ENCODE measurements at places on chromosomes 6 and 20. TPM values are rescaled to one million over a fixed set of nuclear protein-coding genes. Genes with fewer than 3 reads are reported as not detected.

The ABHD12 gene
- 103 TPM for total RNA-seq

The ULBP2 gene
- total RNA-seq: 24.0 TPM

DNA sequence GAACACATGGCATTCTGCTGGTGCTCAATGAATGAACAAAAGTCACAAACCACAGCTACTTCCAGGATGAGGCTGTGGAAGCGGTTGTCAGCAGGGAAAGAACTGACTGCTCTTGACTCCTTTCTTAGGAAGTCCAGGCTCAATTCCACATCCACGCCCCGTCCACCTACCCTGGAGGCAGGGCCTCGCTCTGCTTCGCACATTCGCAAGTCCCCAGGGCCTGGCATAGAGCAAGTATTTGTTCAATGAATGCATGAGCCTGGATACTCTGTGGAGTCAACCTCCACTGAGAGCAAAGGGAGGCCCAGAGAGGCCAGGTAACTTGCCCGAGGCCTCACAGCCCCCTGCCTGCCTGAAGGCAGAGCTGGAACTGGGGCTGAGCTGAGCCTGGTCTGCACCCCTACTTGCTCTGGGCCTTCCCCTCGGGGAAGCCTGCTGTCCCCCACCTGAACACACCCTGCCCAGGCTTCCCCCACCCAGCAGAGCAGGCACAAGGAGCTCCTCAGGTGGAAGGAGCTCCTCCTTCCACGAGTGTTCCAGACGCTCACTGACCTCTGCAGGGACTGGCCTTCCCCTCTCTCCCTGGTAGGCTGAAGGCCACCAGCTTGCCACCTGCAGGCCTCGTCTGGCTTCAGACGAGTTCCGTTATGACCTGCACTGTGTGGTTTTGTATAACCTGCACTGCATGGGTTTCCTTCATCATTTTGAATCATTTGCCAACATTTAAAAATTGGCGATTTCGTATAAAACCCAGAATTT is 119.3 kb upstream of the PTPN1 start:
- DNase-seq: no peak

DNA sequence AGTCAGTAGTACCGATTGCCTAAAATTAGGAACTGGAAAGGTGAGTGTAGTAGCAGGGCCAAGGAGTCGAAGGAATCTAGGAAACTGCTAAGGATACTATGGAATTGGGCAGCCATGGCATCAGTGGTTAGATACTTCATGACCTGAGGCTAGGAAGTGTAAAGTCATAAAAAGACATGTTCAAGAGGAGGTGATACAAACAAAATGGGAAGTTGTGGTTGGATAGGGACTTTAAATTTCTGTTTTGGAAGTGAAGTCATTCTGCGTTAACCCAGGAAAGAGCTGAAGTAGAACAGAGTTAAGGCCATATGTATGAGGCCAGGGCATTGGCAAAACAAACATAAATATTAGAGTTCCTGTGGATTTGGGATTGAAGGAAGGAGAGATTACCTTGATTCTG is 88.6 kb upstream of the TMEM181 start:
- no peak for DNase-seq

- peak; percentile 58 for DNase-seq
Measured at GRCh38 chr20:32457479-32457986, 99.4 kb downstream of the ASXL1 start.

- no peak for DNase-seq
Measured at GRCh38 chr20:2093159-2093781, 8.4 kb upstream of the STK35 start.

DNA sequence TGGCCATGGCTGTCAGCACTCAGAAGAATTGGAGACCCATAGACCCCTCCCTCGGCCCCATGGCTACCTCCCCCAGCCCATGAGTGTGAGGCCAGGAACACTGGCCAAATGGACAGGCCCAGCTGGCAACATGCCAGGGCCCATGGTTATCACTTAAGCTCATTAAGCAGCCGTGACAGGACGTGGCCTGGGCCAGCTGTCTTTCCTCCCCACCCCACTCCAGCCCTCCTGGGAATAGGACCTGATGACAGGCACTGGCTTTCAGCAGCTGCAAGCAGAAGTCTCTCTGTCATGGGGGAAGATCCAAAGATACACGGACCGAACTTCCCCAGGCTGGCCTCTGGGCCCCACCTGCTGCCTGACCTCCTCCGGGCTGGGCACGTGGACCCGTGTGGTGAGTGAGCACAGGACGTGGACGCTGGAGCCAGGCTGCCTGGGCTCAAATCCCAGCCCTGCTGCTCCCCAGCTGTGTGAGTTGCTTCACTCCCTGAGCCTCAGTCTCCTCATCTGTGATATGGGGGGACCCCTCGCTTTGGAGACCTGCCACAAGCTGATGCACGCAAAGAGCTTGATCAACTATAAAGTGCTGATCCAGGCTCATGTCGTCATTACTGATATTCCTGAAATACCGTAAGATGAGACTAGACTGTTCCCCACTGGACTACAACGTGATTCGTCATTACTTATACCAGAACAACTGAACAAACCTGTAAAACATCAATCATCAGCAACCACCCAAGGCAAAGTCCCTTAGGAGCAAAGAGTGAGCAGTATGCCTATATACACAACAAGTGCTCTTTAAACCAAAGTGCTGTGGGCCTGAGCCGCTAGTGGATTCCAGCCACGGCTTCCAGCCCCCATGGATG is 22.0 kb upstream of the VSTM2L start:
- DNase-seq: no peak

DNA sequence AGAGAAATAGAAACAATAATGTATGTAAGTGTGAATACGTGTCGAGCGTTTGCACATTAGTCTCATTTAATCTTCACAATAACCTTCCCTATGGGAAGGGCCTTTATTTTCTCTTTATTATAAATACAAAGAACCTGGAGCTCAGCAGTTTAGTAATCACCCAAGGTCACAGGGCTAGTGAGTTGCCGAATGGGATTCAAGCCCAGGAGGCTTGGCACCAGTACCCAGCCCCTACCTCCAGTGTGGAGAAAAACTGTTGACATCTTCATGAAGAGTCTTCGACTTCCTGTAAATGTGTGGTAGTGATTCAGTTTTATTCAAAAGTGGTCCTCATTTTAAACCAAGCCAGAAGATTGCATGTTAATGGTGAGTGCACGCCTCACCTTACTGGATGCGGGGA is 162.8 kb downstream of the SCML4 start:
- no peak for DNase-seq

DNA sequence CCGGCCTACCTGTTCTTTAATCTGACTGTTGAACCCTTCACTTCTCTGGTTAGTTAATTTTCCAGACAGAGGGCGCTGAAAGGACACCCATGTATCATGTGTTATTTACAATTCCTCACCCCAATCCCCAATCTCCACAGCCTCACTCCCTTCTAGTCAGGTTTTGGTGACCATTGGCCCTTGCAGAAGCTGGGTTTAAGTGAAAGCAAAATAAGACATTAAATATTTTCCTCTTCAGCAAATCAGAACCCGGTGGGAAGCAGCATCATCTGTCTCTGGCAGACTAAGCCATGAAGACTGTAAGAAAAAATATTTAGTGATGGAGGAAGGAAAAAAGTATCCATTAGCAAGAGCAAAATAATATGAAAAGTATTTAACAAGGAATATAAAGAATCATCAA is 9.4 kb upstream of the HLA-DQA1 start:
- DNase-seq: no peak

DNA sequence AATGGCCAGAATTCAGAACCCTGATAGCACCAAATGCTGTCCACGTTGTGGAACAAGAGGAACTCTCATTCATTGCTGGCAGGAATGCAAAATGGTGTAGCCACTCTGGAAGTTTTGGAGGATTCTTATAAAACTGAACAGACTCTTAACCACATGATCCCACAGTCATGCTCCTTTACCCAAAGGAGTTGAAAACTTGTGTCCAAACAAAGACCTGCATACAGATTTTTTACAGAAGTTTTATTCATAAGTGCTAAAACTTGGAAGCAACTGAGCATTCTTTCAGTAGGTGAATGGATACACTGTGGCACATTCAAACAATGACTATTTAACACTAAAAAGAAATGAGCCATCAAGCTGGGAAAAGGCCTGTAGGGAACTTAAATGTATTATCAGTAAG is 32.5 kb downstream of the PREP start:
- DNase-seq: no peak

- no peak for DNase-seq
Measured at GRCh38 chr6:24692003-24692402, 25.1 kb downstream of the ACOT13 start.

DNA sequence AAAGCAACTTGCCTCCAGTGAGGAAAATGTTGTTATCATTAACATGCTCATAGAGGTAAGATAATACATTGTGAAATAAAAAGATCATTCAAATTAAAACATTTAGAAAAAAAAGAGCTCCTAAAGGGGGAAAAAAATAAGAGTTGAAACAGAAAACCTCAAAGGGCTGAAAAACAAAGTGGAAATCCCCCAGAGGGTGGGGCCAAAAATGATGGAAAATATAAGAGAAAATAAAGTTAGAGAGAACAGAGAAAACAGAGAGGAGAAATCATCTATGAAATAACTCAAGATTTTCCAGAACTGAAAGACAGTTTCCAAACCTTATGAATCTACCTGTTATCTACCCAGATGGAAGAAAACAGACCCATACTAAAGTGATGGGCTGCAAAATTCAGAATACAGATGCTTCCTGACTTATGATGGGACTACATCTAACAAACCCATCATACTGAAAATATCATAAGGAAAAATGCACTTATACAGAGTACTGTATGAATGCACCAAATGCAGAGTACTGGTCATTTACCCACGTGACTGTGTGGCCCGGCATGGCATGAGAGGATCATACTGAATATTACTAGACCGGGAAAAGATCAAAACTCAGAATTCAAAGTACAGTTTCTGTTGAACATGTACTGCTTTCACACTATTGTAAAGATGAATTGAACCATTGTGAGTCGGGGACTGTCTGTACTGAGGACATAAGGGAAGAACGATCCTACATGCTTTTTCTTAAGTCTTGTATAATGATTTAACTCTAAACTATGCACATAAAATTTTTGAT is 4.0 kb downstream of the ZBTB24 start:
- no peak for DNase-seq

DNA sequence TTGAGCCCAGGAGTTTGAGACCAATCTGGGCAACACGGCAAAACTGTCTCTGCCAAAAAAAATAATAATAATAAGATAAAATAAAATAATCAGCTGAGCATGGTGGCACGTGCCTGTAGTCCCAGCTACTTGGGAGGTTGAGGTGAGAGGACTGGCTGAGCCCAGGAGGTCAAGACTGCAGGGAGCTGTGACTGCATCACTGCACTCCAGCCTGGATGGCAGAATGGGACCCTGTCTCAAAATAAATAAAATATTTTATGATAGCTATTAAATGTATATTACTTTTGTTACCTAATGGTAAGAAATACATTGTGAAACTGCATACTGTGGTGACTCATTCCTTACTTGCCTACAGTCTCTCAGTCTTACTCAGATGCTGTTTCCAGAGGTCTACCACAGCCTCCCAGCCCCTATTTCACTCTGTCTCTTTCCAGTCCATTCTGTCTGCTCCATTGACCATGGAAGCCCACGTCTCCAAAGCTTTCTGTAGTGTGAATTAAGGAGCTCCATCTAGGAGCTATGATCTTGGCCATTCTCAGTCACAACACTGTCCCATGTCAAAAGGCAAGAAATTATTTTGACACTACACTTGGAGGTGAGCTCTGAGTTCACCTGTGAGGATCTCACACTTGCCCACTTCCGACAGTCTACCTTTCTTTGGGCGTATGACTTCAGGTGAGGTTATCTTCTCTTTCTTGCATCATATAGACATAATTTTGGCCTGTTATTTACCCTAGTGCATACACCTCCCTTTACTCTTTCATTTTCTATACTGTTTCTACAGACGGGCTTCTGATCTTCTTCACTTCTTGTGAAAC is 22.4 kb upstream of the SNX9 start:
- DNase-seq: peak; percentile 47

DNA sequence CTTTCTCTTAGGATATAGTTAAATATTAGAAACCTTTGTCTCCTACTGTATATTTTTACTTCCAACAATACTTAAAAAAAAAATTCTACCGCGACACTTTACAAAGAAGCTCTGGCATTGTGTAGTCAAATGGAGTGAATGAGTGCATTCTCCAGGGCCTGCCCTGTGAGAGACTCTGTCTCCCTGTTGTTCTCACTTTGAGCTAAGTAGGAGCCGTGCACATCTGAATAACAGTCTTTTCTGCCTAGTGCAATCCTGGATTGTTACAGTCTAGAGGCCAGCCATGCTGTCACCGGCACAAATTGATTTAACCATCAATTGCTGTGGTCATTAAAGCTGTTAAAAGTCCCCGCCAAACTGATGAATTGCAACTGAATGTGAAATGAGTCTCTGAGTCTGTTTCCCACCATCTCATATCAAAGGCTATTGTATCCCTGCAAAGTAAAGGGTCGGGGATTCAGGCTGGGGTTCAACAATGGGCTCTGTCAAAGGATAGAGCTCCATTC is 156.0 kb downstream of the RFPL4B start:
- no peak for DNase-seq

- no peak for DNase-seq
Measured at GRCh38 chr20:19515074-19515473, 243.0 kb upstream of the RIN2 start.

GRCh38 chr6:34246563-34247391 is 2.0 kb downstream of the SMIM29 start:
- no peak for DNase-seq
